ENCODE measurements at places on chromosomes 5 and 9.

DNA sequence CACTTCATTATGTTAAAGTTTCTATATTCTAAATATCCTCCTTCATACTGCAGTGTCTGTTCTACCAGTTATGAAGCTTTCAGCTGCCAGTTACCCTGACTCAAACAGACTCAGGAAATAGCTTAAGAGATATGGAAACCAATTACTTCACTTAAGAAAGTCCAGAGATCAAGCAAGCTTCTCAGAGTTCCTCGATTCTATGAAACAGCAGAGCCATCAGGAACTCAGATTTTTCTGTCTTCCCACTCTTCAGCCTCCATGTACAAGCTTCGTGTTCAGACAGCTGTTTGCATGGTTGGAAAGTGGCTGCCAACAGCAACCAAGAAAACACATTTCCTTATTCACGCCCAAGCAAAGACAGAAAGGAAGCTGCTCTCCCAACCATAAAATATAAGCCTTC is 216.1 kb downstream of the ACTL7B start:
- DNase-seq = no peak

GRCh38 chr9:85114799-85115198 is 445.3 kb downstream of the NTRK2 start:
- DNase-seq = no peak

DNA sequence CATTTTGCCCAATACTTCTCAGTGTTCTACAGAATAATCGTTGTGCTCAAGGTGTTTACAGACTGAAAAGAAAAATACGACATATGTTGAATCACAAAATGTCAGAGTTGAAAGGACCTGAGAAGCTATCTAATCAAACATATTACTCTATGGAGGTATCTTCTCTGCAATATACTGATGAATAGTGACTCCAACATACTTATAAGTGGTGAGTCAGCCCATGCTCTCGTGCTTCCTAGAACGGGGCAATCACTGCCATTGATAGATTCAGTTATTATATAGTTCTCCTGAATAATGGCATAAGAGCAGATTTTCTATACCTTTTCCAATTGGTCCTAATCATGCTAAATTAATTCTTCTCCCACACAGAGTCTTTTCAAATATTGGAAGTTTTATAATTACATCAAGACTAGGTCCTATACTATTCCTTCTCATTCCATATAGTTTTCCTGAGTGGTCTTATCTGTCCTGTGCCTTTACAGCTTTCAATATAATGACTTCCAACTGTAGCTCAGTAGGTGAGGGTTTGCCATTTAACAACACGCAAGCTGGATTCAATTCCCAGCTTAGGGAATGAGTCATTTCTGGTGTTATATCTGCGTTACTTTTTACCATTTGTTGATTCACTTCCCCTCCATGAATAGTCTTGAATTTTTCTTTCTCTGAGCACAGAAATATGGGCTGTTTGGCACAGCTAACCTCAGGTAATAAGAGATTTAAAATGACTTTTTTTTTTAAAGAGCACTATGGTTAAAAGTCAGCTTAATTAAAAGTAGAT is 81.1 kb downstream of the PLK2 start:
- DNase-seq = no peak

GRCh38 chr5:61055434-61056006 is 106.7 kb downstream of the SMIM15 start:
- no peak for DNase-seq

DNA sequence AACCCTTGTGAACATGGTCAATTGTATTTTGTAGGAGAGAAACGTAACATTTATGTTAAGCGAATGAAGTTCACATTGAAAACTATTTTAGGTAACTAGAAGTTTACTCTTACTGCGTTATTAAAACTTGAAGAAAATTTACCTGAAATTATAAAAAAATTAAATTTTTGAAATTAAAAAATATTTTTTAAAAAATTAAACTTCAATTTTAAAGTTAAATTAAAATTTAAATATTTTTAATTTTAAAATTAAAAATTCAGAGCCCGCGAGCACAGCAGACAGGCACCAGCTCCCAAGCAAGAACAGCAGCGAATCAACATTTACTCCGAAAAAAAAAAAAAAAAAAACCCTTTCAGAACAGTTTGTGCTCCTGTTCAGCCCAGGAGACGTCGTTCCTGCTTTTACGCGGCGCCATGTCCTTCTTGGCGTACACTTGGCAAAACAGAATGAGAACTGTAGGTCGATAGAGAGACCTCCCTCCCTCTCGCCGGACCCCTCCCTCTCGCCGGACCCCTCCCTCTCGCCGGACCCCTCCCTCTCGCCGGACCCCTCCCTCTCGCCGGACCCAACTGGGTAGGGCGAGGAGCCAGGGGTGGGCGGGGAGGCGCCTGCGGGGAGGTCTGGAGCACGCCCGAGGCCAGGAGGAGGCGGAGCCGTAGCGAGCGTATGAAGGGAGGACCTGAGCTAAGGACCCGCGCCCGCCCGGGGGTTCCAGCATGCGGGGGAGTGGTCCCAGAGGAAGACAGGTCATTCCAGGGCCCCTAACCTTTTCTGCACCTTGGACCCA is 235.8 kb downstream of the ROR2 start:
- peak; percentile 60 for DNase-seq

DNA sequence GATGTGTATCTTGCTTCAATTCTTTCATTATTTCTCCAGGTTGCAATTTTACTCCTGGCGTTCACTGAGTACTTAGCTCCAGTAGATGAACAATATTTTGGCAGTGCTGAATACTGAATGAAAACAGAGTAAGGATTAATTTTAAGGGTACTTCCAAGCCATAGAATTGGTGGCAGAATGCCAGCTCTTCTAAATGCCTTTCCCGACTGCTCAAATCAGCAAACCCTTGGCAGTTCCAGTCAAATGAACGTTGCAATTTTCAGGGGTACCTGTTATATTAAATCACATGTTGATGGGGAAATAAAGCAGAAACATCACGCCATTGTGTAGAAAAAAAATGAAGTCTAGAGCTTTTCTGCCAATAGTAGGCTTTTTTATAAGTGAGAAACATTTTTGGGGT is 282.4 kb upstream of the RPS23 start:
- DNase-seq = no peak

- DNase-seq = no peak
Measured at GRCh38 chr9:132141344-132141947, 20.4 kb upstream of the NTNG2 start.

GRCh38 chr5:73312146-73312871 is 136.3 kb downstream of the FOXD1 start:
- no peak for DNase-seq

GRCh38 chr5:39151745-39152144 is 67.6 kb downstream of the FYB1 start:
- DNase-seq = no peak

GRCh38 chr9:95516221-95516733 is 494 bp downstream of the PTCH1 start:
- no peak for DNase-seq

- no peak for DNase-seq
Measured at GRCh38 chr5:2005101-2006041, 122.6 kb upstream of the IRX4 start.

GRCh38 chr9:20242510-20243189 is 379.6 kb downstream of the MLLT3 start:
- no peak for DNase-seq

DNA sequence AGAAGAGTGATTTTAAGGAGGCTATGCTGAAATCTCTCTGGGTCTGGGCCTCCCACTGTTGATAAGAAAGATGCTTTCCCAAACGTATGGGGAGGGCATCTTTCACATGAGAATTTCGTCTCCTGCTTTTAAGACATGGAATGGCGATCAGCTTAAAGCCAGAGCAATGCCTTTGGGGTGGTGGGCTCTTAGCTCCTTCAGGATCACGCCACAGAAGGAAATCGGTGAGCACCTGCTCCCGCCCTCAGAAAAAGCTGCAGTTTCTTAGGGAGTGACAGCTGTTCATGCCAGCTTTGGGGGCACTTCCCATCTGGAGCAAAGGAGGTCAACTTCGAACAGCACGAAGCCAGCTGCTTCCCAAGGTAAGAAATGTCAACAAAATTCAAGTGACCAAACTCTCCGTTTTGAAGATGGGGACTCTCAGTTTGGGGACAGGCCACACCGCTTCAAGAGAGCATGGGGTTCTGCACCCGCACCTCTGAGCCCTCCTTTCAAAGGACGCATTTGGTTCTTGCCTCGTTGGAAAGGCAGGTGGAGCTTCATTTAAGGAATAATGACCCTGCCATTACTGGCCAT is 39.0 kb downstream of the TRIP13 start:
- DNase-seq = no peak

- no peak for DNase-seq
Measured at GRCh38 chr5:58094031-58094430, 365.9 kb downstream of the PLK2 start.

- no peak for DNase-seq
Measured at GRCh38 chr5:138541511-138542179, 1.4 kb downstream of the ETF1 start.

- no peak for DNase-seq
Measured at GRCh38 chr5:142587354-142587965, 98.4 kb downstream of the FGF1 start.

DNA sequence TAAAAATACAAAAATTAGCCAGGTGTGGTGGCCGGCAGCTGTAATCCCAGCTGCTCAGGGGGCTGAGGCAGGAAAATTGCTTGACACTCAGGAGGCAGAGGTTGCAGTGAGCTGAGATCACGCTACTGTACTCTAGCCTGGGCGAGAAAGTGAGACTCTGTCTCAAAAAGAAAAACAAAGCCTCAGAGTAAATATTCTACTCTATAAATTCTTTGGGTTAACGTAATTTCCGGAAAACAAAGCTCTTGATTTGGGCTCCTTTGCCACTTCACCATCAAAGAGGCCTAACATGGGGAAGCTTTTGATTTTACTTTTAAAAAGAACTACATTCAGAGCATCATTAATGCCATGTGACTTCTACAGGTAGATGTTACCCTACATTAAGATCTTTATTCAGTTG is 103.1 kb downstream of the SERINC5 start:
- DNase-seq = no peak

GRCh38 chr5:137589185-137589584 is 90.1 kb upstream of the SPOCK1 start:
- DNase-seq = no peak

- no peak for DNase-seq
Measured at GRCh38 chr5:147591120-147591519, 81.3 kb upstream of the DPYSL3 start.

DNA sequence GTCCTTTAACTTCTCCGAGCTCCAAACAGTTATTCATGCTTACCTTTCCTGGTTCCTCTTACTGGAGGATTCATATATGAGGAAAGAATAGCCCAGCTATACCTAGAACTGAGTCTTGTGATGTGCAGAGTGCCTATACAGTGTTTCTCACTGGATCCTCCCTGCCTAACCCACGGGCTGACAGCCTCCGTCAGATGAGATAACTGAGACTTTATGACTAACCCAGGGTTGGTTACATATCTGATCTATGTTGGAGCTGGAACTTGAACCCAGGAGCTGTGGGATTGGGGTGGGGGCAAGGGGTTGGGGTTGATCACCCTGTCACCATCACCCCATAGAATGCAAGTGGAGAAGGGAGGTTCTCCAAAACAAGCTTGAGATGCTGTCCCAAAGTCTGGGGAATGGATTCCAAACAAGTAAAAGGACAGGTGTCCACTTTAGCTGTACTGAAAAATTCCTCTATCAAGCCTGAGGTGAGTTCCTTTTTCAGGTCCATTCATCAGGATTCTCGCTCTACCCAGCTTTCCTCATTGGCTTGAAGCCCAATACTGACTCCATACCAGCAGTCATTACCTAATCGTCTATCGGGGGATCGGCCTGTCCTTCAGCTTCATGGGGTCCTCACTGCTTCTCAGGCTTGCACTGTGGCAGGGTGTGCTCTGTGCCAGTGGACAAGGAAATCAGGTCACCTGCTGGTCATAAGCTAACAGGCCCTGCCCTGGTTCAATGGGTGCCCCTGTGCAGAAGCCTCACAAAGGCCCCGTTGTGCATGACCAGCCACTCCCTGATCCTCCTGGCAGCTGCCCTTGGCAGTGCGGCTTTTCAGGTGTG is 100.6 kb downstream of the ARHGAP26 start:
- DNase-seq = no peak

- no peak for DNase-seq
Measured at GRCh38 chr9:112170968-112171367, 4.1 kb downstream of the SUSD1 start.

DNA sequence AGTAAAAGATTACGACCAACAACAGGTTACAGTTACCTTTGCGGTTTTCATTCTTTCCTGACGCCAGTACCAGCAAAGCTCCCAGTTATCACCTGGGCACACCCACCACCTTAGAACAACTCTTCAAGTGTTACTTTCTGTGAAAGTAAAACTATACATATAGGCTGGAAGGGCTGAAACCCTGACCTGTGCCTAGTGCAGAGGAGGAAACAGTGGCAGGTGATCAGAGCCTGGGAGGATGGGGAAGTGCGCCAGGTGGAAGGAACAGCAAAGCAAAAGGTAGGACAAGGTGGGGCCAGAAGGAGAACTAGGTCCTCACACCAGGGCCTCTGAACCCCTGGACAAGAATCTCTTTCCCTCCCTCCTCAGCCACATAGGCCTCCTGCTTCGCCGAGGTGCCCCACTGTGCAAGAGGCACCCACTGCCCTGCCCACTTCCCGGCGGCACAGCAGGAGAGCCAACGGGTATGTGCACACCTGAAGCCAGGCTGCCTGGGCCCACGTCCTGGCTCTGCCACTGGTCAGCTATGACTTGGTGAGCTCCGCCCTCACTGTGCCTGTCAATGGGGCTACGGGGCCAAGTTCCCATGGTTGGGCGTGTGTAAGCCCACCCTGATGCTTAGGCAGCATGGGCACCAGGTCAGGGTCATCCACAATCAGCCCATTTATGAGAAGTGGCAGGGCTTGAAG is 26.9 kb downstream of the BICD2 start:
- no peak for DNase-seq

GRCh38 chr5:178348356-178349074 is 115.9 kb upstream of the PHYKPL start:
- no peak for DNase-seq
